Left ventricle myocardium inferior (tissue), 1 donor: ENCODE measurements at places on chromosomes 1 and 21.

DNA sequence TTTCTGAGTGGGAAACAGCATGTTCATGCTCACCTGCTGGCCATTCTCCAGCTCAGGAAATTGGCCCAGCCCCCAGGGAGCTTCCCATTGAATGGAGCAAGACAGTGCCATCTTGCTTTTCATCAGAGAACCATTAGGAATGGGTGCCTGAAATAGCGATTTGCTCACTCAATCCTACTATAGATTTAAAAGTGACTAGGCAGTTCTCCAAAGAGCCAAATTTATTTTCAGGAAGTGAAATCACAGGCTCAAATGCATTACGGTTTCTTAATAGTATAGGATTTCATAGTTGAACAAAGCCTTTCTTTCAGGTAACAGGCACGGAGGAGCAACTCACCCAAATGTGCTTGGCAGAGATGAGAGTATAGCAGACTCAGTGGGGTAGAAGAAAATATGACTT lies 272.1 kb downstream of the GRIK1 start:
- no peak for DNase-seq

GRCh38 chr1:112083487-112083886 lies 94.0 kb upstream of the KCND3 start:
- DNase-seq, result no peak

- no peak for DNase-seq
Measured at GRCh38 chr1:162697140-162697895, 65.1 kb downstream of the DDR2 start.

DNA sequence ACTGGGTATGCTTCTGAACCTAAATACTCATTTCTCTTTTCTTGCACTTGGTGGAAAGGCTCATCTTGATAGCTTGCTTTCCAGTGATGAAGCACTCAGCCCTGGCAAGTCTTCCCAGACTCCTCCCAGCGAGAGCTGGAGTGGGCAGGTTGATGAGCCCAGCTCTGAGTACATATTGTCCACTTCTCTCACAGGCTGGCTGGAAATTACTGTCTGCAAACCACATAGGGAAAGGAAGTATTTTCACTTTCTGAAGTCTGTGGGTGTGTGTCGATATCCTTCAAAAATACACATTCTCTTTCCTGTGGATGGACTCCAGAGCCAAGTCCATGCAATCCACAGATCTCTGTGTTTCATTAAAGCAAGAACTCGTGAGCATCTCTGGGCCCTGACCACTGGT lies 38.7 kb upstream of the CNTN2 start:
- no peak for DNase-seq

GRCh38 chr1:28878796-28879195 lies 35.6 kb upstream of the EPB41 start:
- DNase-seq, result no peak

GRCh38 chr1:7702365-7702764 lies 68.7 kb upstream of the VAMP3 start:
- DNase-seq, result no peak

- DNase-seq, result no peak
Measured at GRCh38 chr1:47399138-47399845, 16.8 kb upstream of the FOXE3 start.

- DNase-seq, result no peak
Measured at GRCh38 chr1:112318263-112318662, 77.8 kb upstream of the CTTNBP2NL start.

- DNase-seq, result no peak
Measured at GRCh38 chr1:182855911-182856310, 16.8 kb downstream of the DHX9 start.

DNA sequence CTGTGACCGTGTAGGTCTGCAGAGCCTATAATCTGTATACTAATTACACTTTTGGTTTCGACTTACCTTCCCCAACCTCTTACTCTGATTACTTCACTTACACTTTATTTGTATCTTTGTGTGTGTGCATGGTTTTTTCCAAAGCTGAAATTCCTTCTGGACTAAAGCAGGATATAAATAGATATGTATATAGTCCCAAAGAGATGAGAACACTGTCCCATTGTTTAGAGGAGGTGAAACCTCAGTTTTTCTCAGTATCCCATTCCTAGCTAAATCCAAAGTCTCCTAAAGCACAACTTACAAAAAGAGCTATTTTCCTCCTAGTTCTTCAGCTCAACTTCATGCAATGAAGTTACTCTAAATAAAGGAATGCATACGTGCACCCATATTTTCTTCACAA lies 442.2 kb downstream of the SMYD3 start:
- DNase-seq, result no peak

DNA sequence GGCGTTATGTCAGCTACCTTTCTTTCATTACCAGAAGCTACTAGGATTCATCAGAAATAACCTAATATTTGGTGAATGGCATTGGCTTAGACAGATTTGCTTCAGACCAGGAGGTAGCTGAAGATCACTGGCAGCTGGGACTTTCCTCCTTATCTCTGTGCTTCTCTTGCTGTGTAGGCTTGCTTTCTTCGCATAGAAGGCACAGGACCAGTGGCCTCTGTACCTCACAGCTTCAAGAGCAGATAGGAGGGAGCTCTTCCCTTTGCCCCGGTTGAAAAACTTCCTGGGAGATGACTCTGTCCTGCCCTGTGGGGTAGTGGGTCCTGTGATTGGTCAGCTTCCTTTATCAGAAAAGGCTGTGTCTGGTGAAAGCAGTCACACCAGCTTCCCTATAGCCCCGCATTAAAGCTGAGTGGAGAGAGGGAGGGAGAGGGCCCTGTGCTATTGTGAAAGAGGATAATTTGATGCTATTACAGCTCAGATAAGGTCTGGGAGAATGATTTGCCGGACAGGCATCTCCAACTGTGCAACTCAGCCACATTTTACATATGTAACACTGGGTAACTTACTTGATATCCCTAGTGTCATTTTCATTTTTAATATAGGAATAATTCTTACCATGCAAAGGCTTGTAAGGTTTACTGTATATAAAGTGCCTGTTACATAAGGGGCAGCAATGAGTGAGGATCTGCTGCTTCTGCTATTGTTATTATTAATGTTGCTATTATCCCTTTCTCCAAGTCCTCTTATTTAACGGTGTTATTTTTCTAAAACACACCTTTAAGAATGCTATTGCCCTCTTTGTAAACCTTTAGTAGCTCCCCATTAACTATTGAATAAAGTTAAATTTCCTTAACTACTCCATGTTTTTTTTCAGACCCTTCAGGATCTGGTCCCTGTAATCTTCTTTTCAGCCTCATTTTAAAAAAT lies 31.6 kb downstream of the OSBPL9 start:
- DNase-seq, result no peak

DNA sequence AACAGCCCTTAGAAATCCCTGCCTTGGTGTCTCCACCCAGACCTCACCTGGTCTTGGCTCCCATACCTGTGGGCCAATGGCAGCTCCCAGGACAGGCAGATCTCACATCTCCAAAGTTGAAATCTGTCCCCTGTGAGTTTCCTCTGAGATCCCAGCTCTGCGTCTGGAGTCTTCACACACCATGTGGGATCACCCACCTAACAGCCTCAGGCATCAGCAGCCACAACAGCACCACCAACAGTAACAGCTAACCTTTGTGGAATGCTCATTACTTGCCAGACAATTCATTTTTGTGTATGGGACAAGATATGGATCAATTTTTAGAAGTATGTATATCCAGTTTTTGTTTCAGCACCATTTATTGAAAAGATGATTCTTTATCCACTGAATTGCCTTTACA lies 523.2 kb downstream of the MATN1 start:
- no peak for DNase-seq

GRCh38 chr1:203781962-203782361 lies 13.5 kb upstream of the ZBED6 start:
- no peak for DNase-seq

DNA sequence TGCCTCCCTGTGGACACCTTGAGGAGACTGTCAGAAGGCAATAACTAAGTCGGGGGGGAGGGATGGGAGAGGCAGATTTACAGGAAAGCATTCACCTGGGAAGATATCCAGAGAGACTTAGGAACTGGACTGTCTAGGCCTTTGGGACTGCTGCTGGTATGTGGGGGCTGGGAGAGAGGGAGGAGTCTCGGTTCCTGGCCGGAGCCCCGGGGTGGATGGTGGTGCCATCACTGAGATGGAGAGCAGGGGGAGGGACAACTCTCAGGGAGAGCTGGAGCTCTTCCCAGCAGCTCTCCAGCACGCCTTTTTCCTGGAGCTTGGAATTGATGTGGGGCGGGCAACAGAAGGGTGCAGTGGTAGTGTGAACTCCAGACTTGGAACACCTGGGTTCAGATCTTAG lies 22.1 kb downstream of the PTPRF start:
- peak; percentile 54 for DNase-seq

GRCh38 chr1:209425959-209426358 lies 157.6 kb upstream of the CAMK1G start:
- DNase-seq, result no peak

DNA sequence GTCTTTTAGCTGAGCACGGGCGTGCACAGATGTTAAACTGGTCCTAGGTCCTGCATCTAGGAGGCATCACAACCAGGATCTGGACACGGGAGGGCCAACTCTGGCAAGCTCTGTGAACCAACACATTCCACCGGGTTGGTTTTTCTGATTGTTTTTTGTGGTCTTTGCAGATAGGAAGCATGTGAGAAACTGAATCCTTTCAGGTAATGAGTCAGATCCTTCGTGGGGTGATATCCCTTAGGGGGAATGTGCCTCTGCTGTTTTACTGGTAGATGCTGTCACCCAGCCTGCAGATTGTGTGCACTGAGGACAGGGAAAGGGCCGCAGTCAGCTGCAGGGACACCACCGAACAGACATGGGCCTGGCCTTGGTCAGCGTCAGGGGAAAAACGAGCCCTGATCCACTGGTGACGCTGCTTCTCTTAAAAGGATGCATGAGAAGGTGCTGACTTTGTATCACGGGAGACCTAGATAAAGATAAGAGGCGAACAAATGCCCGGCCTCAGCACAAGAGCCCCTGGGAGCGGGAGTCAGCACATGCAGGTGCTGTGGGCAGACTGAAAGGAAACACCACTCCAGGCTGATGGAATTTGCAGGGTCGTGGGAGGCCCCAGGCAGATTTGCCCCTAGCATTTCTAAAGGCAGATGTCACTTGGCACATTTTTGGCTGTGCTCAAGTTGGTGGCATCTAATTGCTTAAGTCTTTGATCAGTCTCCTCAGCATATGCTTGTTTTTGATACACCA lies 51.1 kb downstream of the DOP1B start:
- DNase-seq, result no peak

GRCh38 chr1:169112241-169112640 lies 5.8 kb downstream of the ATP1B1 start:
- DNase-seq, result no peak

DNA sequence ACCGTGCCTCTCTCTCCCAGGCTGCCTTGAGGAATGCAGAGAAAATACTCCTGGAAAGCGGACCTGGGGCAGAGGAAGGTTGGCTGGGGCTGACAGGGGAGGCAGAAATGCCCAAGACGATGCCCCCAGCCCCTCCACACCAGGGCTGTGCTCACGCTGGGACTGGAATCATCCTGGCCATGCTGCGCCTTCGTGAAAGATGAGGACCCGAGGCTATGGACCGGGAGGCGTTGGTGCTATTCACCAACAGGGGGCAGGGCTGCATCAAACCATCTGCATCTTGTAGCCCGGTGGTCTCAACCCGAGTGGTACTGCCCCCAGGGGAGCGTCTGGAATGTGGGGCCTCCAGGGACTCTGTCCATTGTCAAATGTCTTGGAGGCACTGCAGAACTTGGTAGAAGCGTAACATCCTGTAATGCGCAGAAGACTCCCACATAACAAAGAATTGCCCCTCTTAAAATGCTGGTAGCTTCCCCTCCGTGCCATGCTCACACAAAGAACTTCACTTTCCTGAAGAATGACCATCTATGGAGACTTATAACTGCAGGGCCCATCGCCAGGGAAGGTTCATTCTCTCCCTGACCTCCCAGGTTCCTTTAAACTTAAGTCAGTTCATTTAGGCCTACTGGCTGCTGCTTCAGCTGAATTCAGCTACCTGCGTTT lies 251.2 kb downstream of the RRAGC start:
- DNase-seq, result no peak

DNA sequence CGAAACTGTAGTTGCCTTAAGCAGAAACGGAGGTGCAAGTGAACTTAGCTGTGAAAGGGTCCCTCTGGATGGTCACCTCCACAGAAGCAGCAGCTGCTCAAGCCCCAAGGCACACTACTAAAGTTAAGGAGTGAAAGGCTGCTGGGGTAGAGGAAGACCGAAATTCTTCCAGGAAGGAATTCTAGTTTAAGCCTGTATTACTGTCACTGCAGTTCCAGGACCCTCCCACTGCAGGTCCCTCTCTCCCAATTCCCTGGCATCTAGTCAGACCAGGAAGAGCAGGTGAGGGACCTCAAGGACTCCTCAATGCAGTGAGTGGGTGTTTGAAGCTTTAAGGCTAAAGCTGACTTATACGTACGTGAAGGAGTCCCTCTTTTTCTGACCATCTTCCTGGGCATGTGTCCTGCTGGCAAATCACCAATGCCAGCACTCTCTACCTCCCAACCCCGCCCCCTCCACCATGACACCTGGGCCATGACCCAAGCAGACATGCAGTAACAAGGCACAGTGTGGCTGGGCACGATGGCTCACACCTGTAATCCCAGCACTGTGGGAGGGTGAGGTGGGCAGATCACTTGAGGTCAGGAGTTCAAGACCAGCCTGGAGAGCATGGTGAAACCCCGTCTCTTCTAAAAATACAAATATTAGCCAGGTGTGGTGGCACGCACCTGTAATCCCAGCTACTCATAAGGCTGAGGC lies 57.2 kb downstream of the TGFBR3 start:
- no peak for DNase-seq

DNA sequence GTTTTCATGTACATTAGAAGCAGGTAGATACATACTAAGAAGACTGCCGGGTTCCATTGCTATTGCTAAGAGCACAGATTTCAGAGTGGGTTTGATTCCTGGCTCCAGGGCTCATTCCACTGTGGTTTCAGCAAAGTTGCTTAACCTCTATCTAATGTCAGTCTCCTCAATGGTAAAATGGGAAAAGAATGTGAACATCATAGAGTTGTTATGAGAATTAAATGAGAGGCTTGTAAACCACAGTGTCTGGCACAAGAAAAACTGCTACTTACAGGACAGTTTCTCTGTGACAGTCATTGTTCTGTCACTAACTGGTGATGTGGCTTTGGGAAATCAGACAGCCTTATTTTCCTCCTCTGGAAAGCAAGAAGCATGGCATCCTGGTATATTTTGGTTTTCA lies 10.7 kb upstream of the PLXNA2 start:
- DNase-seq, result no peak

GRCh38 chr1:182278144-182279054 lies 113.2 kb downstream of the GLUL start:
- DNase-seq, result no peak

DNA sequence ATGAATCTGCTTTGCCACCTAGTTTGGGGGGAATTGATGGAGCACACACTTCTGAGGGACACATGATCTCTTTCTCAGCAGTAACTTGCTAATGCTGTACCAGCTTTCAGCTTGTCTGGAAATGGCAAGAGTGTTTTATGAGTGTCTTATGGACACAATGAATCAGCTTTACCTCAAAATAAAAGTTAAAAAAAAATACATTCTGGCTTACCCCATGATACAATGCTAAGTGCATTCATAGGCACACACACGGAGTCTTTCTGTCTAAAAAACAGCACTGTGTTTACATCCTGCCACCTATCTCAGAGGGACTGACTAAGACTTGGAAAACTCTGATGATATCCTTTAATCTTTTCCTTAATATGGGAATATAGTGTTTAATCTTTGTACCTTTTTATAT lies 455.5 kb upstream of the ADAMTS5 start:
- DNase-seq, result no peak

- DNase-seq, result no peak
Measured at GRCh38 chr1:7040969-7041695, 255.9 kb downstream of the CAMTA1 start.
